ENCODE measurements at places on chromosomes 3 and 15. TPM values are rescaled to one million over a fixed set of nuclear protein-coding genes. Genes with fewer than 3 reads are reported as not detected.
A peak's percentile ranks its signal among the peaks of the same experiment; 100 is the strongest.

DNA sequence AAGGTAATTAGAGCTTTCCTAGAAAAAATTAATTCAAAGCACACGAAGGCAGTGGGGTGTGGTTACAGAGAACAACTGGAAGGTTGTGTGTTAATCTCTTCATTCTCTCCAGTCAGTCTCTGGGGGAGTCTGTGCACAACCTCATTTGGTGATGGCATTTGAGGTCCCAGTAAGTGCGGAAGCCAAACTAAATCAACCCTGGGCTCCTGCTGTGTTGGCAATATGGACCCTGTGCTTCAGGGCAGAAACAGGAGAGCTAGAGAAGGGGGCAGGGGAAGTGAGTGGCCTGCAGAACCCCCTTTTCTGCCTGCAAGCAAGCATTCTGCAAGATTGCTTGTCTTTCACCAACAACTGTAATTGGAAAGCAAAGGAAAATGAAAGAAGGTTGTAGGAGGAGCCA lies 195.9 kb upstream of the ST8SIA2 start:
- DNase-seq, result no peak

- DNase-seq, result no peak
Observed at GRCh38 chr15:89825271-89825940, 10.8 kb upstream of the ANPEP start.

- DNase-seq, result no peak
Observed at GRCh38 chr3:110938629-110939028, 133.0 kb upstream of the NECTIN3 start.

DNA sequence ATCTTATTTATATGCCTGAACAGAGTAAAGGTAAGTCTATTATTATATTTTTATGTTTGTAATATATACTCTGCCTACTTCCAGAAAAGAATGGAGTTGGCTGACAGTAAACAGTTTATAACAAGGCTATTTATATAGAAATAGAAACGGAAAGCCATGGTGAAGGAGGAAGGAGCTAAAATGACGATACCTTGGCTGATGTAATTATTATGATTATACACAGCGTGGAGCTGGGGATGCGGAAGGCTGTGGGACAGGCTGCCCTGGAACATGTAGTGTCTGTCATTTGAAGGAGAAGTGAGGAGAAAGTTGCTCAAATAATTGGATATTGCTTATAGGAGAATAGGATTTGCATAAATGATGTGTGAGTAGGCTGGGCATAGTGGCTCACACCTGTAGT lies 37.8 kb downstream of the CEMIP start:
- no peak for DNase-seq

DNA sequence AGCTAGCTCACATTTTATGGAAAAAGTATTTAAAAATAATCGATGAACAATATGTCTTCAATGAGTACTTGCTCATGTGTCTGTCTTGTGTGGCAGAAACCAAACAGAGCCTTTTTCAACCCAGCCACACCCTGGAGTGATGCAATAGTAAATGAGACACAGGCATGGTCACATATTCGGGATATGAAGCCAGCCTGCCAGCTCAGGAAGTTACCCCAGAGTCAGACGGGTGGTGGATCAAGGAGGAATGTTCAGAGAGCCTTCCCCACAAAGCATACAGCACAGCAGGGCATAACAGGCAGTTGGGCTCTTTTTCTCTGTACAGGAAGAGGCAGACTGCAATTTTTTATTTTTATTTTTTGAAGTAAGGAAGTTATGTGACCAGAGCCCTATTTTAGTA lies 27.3 kb downstream of the LARP6 start:
- no peak for DNase-seq

DNA sequence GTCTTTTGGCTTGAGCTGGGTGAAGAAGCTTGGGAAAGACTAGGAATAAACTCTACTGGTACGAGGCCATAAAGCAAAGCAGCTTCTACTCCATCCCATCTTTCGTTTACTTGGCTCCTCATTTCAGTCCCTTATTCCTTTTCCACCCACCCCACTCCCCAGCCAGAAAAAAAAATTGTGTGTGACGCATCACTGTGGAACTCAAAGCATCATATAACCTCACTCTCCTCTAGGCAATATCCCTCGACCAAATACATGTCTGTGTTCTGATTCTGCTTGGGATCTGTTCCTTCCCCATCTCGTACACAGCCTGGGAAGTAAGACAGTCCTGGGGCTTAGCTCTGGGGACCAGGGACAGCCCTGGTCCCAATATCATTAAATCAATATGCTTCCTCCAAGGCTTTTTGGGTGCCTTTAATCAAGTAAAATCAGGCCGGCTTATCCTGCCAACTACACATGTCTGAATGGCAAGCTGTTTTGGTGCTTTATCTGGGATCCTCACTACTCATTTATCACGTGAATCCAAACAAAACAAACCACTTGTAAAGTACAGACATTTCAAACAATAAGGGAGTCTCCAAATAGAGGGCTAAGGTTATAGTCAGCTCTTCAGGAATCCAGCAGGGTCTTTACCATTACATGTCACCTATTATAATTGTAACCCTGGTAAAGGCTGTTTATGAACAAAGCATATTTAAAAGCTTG lies 74.9 kb upstream of the ZBED2 start:
- no peak for DNase-seq

- DNase-seq, result no peak
Observed at GRCh38 chr15:52448011-52448890, 80.4 kb downstream of the MYO5A start.

DNA sequence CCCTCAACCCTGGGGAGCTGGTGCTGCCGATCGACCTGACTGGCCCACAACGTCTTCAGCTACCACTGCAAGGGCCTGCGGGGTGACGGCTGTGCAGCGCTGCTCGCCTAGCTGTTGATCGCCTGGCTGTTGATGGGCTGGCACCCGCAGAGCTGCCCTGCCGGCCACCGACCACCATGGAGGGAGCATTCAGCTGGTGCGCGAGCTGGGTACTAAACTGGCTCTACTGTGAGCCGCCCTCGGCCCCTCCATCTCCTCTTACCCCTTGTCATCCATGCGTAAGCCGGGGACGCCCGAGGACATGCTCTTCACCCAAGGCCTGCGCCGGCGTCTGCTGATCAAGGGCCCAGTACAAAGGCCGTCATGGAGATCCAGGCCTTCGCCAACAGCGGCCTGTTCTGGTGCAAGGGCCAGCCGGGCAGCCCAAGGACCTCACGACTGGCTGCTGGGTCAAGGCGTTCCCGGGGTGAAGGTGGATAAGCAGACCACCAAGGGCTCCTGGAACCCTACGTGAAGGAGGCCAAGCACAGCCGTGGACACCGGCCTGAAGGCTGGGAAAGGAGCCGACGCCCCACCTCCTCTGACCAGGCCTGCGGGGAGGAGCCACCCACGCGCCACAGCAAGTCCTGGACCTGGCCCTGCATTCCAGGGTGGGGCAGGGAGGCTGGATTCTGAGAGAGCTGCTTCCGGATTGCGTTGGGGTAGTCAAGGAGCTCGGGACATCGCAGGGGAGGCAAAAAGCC lies 46.9 kb downstream of the SFMBT1 start:
- DNase-seq, result peak; percentile 30

DNA sequence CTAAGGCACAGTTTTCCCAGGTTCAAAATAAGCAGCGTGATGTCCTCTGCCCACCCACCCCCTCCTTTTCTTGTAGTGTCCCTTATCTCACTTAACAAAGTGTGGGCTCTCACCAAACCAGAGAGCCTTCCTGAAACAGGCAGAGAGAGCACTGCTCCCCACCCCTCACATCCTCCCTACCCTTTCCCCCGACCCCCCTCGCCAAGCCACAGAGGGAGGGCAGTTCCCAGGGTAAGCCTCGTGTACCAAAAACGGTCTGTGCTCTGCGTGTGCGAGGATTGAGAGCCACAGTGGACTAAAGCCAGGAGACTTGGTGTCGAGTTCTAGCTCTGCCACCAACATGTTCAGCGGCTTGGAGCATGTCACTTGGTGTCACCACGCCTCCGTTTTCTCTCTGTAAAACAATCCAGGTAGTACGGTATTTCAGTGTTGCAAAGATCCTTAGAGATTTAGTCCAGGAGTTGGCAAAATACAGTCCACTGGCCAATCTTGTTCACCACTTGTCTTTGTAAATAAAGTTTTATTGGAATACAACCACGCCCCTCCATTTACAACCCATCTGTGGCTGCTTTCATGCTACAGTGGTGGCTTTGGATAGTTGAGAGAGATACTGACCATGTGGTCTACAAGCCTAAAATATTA lies 249.9 kb downstream of the OPA1 start:
- peak; percentile 63 for DNase-seq

- no peak for DNase-seq
Observed at GRCh38 chr3:155880286-155880685, 9.8 kb downstream of the GMPS start.

DNA sequence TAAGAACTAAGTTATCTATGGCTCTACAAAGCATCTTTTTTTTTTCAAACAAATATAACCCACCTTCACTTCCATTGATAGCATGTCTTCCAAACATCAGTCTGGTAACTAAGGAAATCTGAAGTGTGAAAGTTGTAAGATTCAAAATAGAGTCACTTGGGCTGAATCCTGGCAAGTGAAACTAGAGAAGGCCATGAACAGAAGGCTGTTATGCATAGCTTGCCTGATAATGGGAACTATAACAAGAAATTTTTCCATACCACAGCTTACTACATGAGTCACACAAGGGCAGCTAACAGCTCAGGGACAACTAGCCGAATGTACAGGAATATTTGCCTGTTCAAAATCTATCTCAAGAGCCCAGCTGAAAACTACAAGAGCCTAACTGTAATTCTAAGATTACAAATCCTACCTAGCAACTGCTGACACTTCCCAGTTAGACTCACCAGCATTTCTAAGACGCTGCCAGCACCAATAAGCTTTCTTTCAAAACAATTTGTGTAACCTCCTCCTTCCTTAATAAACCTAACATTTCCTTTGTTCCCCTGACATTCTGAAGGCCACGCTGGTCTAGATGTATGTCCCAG lies 1066.5 kb downstream of the PLOD2 start:
- DNase-seq, result no peak

DNA sequence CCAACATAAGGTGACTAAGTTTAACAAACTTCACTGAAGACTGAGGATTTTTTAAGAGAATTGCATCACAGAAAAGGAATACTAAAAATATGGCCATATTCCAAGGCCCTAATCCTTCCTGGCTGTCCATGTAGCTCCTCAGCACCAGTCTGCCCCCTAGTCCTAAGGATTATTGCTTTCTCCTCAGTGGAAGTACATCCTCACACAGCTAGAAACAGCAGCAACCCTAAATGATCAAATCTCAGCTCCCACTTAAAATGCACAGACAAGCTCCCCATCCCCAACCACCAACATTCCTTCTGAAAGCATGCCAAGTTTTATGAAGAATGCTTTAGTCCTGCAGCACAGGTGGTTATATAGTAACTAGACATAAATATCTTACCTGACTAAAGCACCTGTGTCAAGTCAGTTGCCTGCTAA lies 14.7 kb downstream of the ST3GAL6 start:
- no peak for DNase-seq

DNA sequence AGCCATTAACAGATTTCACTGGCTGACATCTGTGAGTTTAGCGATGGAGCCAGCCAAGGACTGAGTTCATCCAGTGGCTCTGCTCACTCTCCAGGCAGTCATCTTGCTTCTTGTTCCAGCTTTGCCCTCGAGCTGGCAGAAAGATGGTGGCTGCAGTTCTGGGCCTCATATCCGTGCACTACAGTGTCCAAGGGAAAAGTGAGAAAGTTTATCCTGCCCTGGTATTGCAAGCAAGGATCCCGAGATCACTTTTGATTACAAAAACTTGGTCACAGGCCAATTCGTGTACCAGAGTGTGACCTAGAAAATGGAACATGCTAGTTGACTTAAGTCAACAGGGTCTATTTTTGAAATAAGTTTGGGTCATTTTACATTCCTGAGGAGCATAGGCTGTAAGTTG lies 288.0 kb upstream of the CHRM5 start:
- DNase-seq, result no peak

- no peak for DNase-seq
Observed at GRCh38 chr3:155370198-155370597, 76.7 kb upstream of the STRIT1 start.

DNA sequence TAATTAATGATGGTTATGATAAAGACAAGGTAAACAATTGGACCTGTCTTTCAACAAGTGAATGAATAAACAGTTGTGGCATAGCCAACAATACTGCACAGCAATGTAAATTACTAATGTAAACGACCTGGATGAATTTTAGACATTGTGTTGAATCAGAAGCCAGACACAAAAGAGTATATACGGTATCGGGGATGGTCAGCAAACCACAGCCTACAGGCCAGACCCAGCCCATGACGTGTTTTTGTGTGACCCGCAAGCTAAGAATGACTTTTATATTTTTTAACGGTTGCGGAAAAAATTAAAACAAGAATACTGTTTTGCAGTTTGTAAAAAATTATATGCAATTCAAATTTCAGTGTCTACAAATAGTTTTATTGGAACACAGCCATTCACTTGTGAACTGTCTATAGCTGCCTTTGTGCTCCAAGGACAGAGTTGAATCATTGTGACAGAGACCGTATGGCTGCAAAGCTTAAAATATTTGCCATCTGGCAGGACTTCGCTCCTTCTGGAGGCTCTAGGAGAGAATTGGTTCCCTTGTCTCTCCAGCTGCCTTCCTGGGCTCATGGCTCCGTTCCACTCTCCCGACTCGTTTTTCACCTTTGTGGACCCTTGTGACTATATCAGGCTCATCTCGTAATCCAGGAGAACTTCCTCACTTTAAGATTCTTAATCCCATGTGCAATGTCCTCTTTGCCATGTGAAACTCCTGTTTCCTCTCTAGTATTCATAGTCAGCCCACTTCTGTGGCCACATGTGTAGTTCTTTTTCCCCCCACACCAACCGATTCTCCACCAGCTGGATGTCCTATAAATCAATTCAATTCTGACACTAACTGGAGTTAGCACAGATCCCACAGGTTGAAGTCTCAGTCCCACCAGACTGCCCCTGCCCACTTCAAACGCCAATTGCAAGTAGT lies 72.7 kb downstream of the CMTM8 start:
- DNase-seq, result no peak

GRCh38 chr3:160473978-160474377 lies 24.4 kb upstream of the TRIM59 start:
- DNase-seq, result no peak

GRCh38 chr3:133956353-133956752 lies 60.7 kb upstream of the RAB6B start:
- no peak for DNase-seq

DNA sequence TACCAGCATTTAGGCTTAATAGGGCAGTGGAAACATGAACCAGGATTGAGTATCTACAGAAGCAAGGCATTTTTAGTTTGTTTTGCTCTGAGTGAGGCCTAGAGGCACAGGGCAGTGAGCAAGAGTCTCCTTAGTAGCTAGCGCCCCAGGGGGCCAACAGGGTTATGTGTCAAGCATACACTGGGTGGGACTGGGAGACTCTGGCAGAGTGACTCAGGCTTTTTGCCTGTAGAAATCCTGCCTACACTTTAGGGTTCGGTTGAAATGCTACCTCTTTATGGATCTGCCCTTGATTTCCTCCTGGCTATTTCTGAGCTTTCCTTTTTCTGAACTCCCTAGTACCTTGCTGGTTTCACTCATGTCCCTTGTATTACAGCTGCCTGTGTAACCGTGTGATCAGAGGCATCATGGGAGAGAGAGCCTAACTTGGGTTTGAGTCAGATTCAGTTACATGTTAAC lies 72.2 kb downstream of the TOP2B start:
- DNase-seq, result no peak

The GABRR3 gene
- not detected for total RNA-seq

The IQCB1 gene
- total RNA-seq, result 14.5 TPM

The CHAC1 gene
- total RNA-seq, result 2.6 TPM

The RNF123 gene
- total RNA-seq, result 45.5 TPM

The FBXO40 gene
- total RNA-seq, result not detected

The LMAN1L gene
- 0.32 TPM for total RNA-seq

The CHRM5 gene
- total RNA-seq, result not detected

Data from mucosa of descending colon (tissue), 3 donors.